Activated naive CD4-positive, alpha-beta T cell treated with anti-CD3 and anti-CD28 coated beads for 36 hours (primary cell): ENCODE measurements at places on chromosomes 13 and 19.

GRCh38 chr19:15253513-15253912, 21.3 kb upstream of the EPHX3 start:
- DNase-seq = no peak
- H3K27ac ChIP-seq = no peak overlapping the region
- no peaks in the 10 kb centered on the region for H3K4me1 ChIP-seq
- H3K36me3 ChIP-seq = peaks cover 34% of the 10 kb centered on the region

DNA sequence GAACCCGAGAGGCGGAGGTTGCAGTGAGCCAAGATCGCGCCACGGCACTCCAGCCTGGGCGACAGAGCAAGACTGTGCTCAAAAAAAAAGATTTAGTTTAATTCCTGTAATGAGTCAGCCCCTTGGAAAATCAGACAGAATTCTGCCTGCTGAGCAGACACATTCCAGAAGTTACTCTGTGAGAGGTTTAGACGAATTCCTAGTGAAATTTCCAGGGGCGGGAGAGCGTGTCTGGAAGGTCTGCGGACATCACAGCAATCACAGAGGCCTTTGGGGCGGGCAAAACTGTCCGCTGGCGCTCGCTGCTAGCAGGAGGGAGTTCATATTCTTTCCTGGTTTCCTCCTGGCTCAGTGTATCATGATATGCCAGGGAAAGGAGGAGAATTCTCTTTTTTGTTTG, 17.5 kb downstream of the MISP start:
- H3K4me1 ChIP-seq = peaks cover 3% of the 10 kb centered on the region
- H3K27me3 ChIP-seq = no peaks in the 10 kb centered on the region
- H3K4me3 ChIP-seq = no peak overlapping the region
- no peaks in the 10 kb centered on the region for H3K36me3 ChIP-seq

- H3K27ac ChIP-seq = no peak overlapping the region
- H3K36me3 ChIP-seq = no peaks in the 10 kb centered on the region
- no peak overlapping the region for H3K4me3 ChIP-seq
- peaks cover 62% of the 10 kb centered on the region for H3K27me3 ChIP-seq
- peak; percentile 32 for DNase-seq
Measured at GRCh38 chr19:51016798-51017683, 2.5 kb downstream of the KLK10 start.

DNA sequence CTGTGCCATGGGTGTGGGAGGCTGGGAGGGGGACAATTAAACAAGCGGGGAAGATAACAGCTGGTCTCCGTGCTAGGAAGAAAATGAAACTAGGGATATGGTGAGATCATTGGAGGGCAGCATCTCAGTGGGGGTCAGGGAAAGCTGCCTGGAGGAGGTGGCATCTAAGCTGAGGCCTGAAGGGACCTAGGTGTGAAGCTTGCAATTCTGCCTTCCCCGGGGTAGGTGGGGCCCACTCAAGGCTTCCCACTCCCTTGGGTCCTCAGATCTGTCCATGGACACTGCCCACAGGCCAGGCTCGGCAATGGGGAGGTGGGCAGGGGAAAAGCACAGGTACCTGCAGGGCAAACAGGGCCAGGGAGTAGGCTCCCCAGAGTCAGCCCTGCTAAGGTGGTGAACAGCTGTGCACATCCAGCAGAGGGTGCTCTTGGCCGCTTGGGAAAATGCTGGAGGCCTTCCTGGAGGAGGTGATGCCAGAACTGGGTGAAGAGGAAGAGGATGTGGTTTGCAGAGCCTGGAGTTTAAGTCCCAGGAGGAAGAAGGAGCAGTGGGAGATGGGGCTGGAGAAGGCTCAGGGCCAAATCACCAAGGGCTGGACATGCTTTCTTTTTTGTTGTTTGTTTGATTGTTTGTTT, 25.7 kb upstream of the CCNE1 start:
- H3K27ac ChIP-seq = no peak overlapping the region
- H3K27me3 ChIP-seq = no peaks in the 10 kb centered on the region
- peak; percentile 49 for DNase-seq
- H3K36me3 ChIP-seq = no peaks in the 10 kb centered on the region
- H3K4me3 ChIP-seq = no peak overlapping the region
- H3K4me1 ChIP-seq = no peaks in the 10 kb centered on the region

DNA sequence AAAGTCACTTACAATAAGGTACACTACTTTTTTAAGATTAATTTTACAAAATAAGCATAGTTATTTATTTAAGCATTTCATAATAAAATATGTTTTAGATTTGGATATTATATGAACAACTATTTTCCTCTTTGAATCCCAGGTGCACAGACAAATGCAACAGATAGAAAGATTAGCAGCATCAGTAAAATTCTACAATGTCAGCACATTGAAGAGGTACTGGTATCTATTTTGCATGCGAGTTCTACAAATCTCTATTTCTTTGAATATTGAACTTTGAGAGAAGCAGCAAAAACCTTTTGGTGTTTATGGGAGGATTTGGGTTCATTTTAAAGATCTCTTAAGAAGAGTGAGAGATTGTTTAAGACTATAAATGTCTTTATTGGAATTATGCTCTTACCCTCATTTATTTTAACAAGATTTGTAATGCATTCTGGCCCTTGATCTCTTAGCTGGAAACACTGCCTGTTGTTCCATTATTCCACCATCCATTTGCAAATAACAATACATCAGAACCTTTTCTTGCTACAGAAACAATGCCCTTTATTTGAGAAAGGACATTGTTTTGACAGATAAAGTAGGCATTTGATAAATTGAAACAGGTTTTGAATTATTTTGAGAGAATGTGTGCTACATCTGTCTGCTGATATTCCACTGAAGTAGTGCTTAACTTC, 558.8 kb upstream of the KLHL1 start:
- H3K27me3 ChIP-seq = no peaks in the 10 kb centered on the region
- H3K36me3 ChIP-seq = no peaks in the 10 kb centered on the region
- H3K4me3 ChIP-seq = no peak overlapping the region
- H3K27ac ChIP-seq = no peak overlapping the region

GRCh38 chr19:9075064-9075949, 11.6 kb upstream of the OR1M1 start:
- H3K36me3 ChIP-seq = no peaks in the 10 kb centered on the region
- H3K27me3 ChIP-seq = no peaks in the 10 kb centered on the region
- DNase-seq = no peak
- H3K4me3 ChIP-seq = no peak overlapping the region

GRCh38 chr19:46618670-46619231, 6.1 kb downstream of the PTGIR start:
- no peaks in the 10 kb centered on the region for H3K27me3 ChIP-seq
- peaks cover 78% of the 10 kb centered on the region for H3K4me1 ChIP-seq
- peak overlapping the region; percentile 79 for H3K4me3 ChIP-seq
- peak; percentile 52 for DNase-seq
- peaks cover 6% of the 10 kb centered on the region for H3K36me3 ChIP-seq
